ENCODE measurements at places on chromosomes 12 and 14.

GRCh38 chr12:90974286-90974685 is 19.3 kb upstream of the CCER1 start:
- DNase-seq = no peak

DNA sequence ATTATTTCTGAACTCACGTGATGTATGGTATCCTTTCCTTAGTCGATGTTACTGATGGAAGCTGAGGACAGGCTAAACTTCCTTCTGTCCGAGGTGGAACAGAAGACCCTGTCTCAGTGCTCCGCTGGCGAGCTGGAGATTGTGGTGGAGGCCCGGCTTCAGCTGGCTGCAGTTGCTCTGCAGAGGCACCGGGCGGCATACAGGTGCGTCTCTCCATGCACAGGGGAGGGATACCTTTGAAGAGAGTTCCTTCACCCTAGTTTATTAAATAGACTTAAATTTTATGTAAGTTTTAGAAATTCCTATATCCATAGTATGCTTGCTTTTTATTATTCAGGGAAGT is 186.7 kb upstream of the NEDD1 start:
- no peak for DNase-seq

- DNase-seq = no peak
Observed at GRCh38 chr12:109302770-109303169, 6.3 kb downstream of the FOXN4 start.

DNA sequence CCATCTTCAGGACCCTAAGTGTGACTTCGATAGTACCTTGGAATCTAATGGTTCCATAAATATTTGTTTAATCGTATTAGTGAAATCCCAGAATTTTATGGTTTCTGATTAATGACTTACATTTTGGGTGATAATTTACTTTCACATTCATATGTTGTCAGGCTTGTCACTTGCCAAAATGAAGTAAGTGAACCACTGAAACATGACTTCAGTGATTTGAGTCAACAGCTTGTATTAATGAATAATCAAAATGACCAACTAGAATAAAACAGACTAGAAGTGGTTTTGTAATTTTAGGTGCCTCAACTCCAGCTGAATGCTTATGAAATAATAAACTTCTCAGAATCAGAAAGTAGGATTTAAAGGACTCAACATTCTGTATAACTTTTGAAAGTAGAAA is 517.1 kb downstream of the PRKD1 start:
- no peak for DNase-seq

DNA sequence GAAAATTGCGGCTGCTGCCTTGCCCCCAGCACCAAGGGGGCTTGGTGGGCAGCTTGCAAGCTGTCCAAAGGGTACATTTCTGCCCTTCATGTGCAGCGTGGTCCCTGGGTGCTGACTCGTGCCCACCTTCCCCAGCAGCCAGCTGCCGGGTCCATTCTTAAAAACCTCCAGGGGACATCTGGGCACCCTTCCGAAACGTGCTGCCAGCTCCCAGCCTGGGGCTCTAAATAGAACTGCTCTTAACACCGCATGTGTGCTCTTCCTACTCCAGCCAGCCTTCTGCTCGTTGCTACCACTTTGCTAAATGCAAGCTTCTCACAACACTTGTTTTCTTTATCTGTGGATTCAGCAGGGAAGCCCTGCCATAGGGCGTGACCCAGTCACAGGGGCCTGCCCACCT is 66.0 kb downstream of the RIMBP2 start:
- DNase-seq = no peak

- no peak for DNase-seq
Observed at GRCh38 chr12:44397631-44398030, 478.5 kb downstream of the NELL2 start.

- no peak for DNase-seq
Observed at GRCh38 chr12:56143870-56144269, 8.5 kb upstream of the MYL6B start.

- DNase-seq = no peak
Observed at GRCh38 chr14:84006643-84007155, 1523.2 kb upstream of the FLRT2 start.

GRCh38 chr12:14394317-14395073 is 29.0 kb downstream of the ATF7IP start:
- DNase-seq = no peak

- DNase-seq = peak; percentile 12
Observed at GRCh38 chr14:81137316-81137715, 83.4 kb downstream of the GTF2A1 start.

GRCh38 chr12:93594766-93595311 is 22.4 kb downstream of the SOCS2 start:
- no peak for DNase-seq

- DNase-seq = no peak
Observed at GRCh38 chr12:75766263-75767160, 255.1 kb upstream of the KRR1 start.

- DNase-seq = peak; percentile 29
Observed at GRCh38 chr14:67166450-67166853, 22.8 kb upstream of the GARIN2 start.

DNA sequence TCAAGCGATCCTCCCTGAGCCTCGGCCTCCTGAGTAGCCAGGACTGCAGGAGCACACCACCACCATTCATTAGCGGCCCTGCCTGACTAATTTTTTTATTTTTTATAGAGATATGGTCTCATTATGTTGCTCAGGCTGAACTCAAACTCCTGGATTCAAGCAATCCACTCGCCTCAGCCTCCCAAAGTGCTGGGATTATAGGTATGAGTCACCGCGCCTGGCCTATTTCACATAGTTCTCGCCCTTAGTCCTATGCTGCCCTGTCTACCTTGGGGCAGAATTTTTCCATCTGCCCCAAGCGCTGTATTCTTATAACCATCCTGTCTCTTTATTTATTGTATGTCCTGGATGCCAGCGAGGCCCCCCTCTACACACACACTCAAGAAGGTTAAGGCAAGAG is 50.9 kb upstream of the BCL2L14 start:
- no peak for DNase-seq

DNA sequence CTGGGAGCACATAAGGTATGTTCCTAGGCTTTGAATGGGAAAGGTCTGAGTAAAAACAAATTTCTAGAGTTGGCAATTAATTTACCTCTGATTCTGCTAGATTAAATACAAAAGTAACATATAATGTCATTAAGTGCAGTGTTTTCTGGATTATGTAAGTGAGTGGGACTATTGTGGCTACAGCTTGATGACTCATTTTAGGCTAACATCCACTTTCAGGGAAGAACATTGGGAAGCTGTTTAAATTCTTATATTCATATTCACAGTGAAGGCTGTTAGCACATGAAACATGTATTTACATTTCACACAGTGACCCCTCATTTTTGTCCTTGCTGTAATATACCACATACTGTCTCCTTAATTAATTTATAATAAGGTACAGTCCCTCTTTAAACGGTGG is 13.2 kb upstream of the BMAL2 start:
- no peak for DNase-seq

DNA sequence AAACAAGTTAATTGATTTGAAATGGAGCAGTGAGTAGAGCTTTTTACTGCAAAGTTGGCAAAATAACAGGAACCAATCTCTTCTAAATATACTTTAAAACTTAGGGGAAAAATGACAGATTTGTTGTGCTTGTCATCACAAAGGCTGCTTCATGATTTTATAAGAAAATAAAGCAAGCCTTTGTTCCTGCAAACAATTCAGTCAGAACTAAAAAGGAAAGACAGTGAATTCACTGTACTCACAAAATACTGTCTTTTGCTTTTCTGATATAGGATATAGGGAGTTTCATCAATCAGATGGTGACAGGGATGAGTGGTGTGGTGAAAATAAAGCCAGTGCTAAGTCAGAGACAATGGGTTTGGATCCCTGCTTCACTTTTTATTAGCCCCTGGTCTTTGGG is 126.0 kb downstream of the HELB start:
- no peak for DNase-seq

- no peak for DNase-seq
Observed at GRCh38 chr12:132197581-132198354, 53.5 kb downstream of the NOC4L start.

DNA sequence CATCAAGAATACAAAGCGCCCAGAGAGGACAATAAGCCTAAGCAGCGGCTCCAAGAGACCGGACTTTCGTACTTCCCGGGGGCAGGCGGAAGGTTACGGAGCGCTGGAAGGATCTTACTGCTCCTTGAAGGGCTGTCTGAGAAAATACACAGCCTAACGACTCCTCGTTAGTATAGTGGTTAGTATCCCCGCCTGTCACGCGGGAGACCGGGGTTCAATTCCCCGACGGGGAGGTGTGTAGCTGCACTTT is 12.1 kb upstream of the TMPO start:
- DNase-seq = peak; percentile 91

- DNase-seq = no peak
Observed at GRCh38 chr12:27505761-27506160, 18.2 kb upstream of the PPFIBP1 start.

GRCh38 chr14:30385925-30386324 is 173.0 kb upstream of the G2E3 start:
- no peak for DNase-seq

DNA sequence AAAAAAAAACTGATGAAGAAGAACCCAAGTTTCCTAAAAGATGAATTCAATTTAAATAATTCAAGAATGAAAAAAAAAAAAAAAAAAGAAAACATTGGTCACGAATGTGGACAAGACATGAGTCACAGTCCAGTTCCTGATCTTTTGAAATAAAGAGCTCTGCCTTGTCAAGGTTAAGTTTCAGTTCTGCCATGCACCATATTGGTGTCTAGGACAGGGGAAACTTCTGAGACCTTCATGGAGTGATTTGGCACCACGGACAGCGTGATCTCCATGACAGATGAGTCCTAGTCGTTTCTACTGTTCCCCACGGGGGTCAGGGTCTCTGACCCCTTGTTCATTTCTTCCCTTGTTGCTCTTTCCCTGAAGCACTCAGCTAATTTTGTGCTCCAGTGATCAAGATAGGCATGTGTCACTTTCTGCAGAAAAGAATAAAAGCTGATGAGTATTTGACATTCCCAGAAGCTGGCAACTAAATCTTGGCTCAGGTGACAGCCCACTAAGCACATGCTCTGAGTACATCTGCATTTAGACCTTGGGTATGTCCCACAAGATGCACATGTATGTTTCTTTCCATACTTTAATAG is 1159.7 kb downstream of the BCL11B start:
- no peak for DNase-seq

- no peak for DNase-seq
Observed at GRCh38 chr12:47079981-47080724, 394 bp upstream of the AMIGO2 start.

DNA sequence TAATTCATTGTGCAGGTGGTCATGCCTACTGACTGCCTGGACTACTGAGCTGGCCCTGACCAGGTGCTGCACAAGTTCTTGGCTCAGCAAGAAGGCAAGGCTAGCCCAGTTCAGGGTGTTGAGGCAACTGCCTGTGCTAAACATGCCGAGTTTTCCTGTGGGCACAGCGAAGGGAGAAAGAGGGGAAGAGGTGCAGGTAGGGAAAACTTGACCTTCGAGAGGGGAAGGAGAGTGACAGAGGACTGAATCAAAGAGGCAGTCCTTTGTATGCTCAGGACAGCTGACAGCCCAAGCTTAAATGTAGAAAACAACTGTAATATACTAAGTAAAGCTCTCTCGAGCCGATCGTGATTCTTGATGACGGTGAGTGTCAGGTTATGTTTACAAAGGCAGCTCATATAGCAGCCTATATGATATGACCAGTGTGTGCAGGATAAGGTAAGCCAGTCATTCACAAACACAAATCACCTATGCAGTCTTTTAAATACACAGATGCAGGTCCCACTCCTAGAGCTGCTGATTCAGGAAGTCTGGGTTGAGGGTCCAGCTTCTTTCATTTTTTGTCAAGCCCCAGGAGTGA is 2.6 kb downstream of the IRAK3 start:
- DNase-seq = no peak

DNA sequence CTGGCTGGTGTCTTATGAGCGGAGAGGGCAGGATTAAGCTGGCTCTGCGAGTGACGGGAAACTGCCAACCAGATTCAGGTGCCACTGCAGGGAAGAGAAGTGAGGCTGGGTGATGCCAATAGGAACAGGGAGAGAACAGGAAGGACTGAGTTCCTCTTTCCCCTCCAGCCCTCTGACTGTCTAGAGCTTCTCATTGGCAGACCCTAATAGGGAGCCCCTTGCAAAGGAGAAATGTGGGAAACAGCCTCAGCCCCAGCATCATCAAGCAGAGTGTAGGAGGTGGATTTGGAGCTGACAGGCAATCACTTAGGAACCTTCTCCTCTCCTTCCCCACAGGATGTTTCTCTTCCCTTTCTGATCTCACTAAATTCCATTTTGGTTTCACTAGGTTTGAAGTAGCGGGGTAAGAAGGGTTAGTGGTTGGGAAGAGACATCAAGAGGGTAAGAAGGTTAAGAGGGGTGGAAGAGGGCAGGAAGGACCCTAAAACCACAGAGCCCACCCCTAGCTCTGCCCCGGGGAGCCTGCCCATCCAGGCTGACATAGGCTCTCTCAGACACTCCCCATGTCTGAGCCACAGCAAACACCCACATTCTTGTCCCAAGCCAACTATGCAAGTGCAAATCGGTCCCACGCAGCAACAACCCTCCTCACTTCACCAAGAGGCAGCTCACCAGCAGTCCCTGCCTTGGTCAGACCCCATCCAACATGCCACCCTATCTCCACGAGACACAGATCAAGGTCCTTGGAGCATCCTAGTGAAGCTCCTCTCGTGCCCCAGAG is 111.1 kb downstream of the STAB2 start:
- DNase-seq = no peak

DNA sequence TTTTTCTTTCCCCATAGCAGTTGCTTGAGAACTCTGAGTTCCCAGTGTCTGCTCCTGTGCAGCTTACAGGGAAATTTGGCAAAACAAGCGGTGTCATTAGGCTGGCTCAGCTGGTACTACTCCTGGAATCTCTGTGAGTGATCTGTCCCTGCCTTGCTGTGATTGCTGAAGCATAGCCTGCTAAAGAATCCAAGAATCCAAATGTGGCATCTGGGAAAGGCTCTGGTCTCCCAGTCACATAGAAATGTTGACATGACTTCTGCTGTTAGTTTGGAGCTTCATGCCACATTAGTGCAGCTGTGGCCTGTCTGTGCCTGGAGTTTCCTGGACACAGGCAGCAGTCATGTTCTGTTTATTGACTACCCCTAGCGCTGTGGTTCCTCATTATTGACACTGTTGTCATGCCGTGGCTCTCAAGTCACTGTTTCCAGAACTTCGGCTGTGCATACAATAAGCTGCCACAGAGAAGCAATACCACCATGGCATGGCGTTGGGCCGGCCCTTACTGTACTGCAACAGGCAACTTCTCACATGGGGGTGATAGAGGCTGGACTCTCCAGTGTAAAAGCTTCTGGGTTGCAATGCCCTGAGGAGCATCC is 166.8 kb downstream of the MYRFL start:
- DNase-seq = no peak

DNA sequence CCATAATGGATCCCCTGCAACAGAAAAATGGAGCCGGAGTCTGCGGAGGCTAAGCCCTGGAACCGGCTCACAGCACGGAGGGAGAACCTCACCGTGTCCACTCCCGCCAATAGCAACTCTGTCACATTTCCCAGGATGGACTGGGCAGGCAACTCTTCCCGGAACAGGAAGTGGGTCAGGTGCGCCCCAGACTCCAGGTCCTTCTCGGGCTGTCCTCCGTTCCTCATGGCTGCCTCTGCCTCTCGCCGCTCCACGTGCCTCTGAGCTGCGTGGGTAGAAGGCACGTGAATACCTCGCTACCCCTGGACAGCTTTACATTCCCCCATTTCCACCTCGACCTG is 2.2 kb downstream of the CYP27B1 start:
- DNase-seq = no peak

GRCh38 chr12:52091061-52091460 is 11.6 kb downstream of the SMIM41 start:
- DNase-seq = no peak

- DNase-seq = no peak
Observed at GRCh38 chr12:88784166-88784565, 203.9 kb upstream of the KITLG start.
